HAP-1 (cell line): ENCODE measurements at places on chromosomes 6 and 20.

GRCh38 chr6:113160306-113161017 is 696.7 kb upstream of the MARCKS start:
- DNase-seq: no peak

- DNase-seq: peak; percentile 92
Measured at GRCh38 chr6:112503091-112503596, 156.0 kb downstream of the RFPL4B start.

GRCh38 chr6:110544472-110544871 is 68.1 kb upstream of the SLC22A16 start:
- no peak for DNase-seq

DNA sequence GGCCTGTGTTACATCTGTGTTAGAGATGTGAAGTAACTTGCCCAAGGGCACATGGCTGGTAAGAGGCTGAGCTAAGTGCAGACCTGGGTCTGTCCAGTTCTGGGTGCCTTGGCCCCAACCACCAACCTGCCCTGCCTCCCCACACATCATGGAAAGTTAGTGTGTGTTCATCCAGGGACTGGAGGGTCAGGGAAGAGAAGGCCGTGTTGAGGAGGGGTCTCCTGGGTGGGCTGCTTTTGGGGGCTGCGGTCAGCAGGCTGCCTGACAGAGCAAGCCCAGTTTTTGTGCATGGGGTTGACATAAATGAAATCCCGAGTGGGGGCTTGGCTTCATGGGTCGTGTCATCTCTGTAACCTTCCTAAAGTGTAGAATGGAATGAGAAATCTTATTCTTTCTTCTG is 10.9 kb downstream of the PYGB start:
- DNase-seq: no peak

DNA sequence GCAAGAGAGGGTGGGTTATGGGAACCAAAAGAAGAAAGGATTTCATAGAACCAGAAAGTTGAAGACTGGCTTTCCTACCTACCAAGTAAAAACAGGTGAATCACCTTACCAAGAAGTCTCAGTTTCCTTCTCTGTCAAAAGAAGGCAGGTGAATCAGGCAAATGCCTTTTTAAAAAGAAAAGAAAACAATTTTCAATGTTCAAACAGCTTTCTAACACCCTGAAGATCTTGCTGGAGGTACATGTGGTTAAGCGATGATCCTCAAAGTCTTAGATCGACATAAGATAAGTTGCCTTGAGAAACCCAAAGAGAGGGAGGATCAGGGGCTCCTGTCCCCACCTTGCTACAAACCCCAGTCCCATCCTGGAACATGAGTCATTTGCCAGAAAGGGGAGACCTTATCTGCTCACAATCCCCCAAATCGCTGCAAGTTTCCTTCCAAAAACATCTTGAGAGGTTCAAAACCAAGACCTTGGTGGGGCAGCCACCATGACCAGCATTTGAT is 71.6 kb downstream of the NFATC2 start:
- DNase-seq: no peak

DNA sequence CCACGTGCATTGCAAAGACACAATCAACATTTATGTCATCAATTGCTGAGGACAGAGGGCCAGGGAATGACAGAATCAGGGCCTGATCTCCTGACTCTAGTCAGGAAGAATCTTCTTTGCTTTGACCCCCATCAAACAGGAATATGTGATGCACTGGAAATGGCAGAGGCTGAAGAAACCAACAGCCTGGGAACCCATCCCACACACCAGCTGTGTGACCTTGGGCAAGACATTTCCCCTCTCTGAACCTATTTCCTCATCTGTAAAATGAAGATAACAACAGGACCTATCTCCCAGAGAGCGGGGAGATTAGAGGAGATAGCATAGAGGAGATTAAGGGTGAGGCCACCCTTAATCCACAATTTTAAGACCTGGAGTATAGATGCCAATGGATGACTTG is 1.5 kb downstream of the HNF4A start:
- no peak for DNase-seq

GRCh38 chr20:46122516-46123481 is 4.7 kb downstream of the CD40 start:
- DNase-seq: no peak

GRCh38 chr6:127403636-127404035 is 55.6 kb downstream of the KIAA0408 start:
- DNase-seq: no peak

- no peak for DNase-seq
Measured at GRCh38 chr20:34771680-34772081, 53.8 kb downstream of the NCOA6 start.

- DNase-seq: peak; percentile 26
Measured at GRCh38 chr6:150685860-150686259, 86.2 kb downstream of the PLEKHG1 start.

GRCh38 chr6:161443848-161444247 is 170.0 kb upstream of the AGPAT4 start:
- peak; percentile 90 for DNase-seq

- DNase-seq: no peak
Measured at GRCh38 chr6:126048635-126049034, 62.3 kb downstream of the TRMT11 start.

- DNase-seq: no peak
Measured at GRCh38 chr20:59772373-59772705, 161.1 kb downstream of the SYCP2 start.

DNA sequence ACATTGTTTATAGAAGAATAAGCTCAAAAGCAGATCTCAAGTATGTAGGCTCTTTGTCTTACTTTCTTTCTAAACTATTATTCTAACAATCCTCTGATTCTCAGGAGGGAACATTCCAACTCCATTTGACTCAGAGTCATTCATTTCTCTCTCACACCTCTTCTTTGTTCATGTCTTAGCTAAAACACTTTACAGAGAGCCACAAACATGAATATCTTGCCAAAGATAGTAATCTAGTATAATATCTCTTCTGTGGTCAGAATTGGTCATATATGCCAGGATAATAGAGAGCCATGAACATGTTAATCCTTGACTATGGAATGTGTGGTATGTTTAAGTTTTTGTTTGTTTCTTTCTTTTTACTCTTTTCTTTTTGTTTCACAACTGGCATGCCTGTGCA is 456.0 kb upstream of the PTCHD4 start:
- peak; percentile 99 for DNase-seq

- DNase-seq: no peak
Measured at GRCh38 chr20:44495257-44495656, 19.6 kb downstream of the TTPAL start.

DNA sequence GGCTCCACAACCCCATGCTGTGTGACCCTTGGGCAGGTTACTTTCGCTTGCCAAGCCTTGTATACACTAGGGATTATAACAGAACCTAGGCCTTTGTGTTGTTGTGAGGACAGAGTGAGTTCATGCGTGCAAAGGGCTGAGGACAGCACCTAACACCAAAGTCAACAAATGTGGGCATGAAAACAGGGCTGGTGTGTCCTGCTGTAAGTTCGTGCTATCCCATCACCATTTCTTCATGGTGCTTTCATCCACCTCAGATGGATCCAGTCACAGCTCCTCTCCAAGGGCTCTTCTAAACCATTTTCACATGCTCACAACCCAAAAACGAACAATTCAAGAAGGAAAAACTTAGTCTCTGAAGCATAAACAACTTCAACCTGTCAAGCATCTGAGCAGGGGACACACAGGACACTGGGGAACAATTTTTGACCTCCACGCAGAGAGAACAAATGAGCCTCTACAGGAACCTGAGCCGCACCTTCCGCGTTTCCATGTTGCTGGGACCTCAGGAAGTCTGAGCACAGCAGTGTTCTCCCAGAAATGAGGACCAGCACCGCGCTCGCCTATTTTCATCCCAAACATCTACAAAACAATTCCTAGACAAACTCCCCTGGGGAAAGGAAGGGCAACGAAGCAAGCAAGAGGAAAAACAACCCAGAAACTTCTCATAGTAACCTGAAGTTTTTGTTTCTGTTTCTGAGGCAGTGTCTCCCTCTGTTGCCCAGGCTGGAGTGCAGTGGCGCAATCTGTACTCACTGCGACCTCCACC is 3.1 kb downstream of the LRP11 start:
- no peak for DNase-seq

DNA sequence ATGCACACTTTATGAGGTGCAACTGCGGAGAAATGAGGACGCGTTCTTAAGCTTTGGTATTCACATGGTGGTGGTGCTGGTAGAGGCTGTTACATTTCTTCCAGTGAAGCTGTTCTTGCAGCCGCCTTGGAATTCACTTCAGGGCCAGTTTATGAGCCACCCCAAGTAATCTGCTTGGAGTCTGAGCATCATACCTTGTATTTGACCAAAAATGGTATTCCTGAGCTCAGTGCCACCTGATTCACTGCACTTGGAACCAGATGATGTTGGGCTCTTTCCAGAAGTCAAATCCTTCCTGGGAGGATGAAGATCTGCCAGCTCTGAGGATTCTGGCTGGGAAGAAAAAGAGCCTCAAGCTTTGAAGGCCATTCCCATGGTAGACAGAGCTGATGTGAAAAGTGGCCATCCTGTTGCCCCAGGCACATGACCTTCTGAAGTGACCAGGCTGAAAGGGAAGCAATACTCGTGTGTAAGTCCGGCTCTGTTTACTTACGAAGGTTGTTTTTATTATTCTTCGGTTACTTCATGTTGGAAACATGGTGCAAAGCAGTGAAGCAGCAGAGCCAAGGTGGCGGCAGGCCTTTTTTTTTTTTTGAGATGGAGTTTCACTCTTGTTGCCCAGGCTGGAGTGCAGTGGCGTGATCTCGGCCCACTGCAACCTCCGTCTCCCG is 7.7 kb downstream of the MANBAL start:
- DNase-seq: no peak

- DNase-seq: no peak
Measured at GRCh38 chr20:4560667-4561066, 161.0 kb upstream of the PRND start.

- no peak for DNase-seq
Measured at GRCh38 chr20:58471193-58472164, 43.7 kb downstream of the APCDD1L start.

DNA sequence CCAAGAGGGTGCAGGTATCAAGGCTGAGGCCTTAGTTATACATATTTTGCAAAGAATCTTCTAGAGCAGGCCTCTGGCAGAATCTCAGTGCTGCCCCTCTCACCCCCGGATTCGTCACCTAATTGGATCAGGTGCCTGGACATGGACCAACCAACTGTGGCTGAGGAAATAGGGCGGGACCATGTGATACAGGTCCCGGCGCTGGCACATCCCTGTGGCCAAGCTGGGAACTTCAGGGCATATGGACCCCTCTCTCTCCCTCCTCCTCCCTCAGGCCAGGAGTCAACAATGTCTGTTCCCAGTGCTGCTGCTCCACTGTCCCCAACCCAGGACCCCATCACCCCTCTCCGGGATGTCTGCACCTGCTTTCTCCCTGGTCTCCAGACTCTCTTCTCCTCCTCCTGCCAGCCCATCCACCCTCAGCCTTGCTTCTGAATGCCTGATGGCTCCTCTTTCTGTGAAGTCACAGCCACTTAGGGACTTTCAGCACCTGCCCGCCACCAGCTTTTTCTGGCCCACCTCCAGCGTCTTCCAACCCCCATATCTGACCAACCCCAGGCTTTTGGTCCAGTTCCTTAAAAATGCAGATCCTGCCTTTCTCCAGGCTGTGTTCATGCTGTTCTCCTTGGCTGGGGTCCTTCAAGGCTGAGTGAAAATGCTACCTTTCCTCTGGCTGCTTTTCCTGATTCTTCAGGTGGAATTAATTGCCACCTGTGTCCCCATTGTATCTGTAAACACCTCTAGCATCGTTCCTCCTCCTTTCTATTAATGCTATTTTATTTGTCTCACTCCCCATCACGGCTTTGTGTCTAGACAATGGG is 19.0 kb upstream of the MLN start:
- DNase-seq: peak; percentile 60

DNA sequence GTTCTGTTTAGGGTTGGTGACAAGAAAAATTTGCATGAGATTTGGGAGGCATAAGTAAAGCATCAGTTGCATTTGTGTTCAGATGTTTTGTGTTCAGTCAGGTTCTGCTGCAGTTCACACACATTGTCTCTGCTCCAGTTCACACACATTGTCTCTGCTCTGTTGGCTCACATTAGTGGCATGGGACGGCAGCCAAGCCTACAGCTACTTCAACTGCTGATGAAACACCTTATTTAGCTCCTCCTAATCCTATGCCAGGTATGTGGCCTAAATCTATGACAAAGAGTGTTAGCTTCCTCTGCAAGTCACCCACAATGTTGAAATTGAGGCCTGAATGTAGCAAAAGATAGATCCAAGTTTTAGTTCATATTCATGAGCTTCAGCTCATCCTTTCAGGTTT is 278.1 kb upstream of the SYNCRIP start:
- DNase-seq: no peak

- DNase-seq: no peak
Measured at GRCh38 chr20:49431329-49431728, 51.1 kb downstream of the KCNB1 start.

- DNase-seq: no peak
Measured at GRCh38 chr20:29427201-29428060, 1830.0 kb upstream of the DEFB115 start.

- no peak for DNase-seq
Measured at GRCh38 chr6:138290423-138290962, 72.2 kb upstream of the PBOV1 start.
